Central memory CD4-positive, alpha-beta T cell (primary cell): ENCODE measurements at places on chromosomes 1 and 21.

DNA sequence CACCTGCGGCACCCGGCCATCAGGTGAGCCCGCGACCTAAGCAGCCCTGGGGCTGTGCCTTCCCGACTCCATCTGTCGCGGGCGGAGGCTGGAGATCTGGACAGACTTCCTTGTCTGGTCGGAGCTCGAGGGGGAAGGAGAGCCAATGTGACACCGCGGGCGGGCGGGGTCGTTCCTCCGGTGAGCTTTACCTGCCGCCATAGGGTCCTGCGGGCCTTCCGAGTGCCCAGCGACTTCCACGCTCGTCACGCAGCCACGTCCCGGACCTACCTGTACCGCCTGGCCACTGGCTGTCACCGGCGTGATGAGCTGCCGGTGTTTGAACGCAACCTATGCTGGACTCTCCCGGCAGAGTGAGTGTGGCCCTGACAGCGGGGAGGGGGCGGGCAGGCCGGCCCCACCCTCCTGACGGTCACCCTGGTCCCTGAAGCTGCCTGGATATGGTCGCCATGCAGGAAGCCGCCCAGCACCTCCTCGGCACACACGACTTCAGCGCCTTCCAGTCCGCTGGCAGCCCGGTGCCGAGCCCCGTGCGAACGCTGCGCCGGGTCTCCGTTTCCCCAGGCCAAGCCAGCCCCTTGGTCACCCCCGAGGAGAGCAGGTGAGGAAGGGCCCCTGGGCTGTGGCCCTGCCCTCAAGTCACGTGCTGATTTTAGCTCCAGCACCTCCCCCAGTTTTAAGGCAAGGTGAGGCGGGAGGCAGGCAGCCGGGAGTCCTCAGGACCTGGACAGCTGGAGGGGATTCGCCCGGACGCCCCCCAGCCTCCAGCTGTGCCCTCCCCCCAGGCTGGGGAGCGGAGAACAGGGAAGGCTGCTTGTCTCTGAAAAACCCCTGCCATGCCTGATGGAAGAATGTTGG is 1.1 kb downstream of the PUSL1 start:
- DNase-seq: peak; percentile 18

GRCh38 chr1:22508991-22509390 is 54.3 kb upstream of the EPHA8 start:
- DNase-seq: no peak

- DNase-seq: no peak
These were observed 23.5 kb downstream of the CYP4A22 start for GRCh38 chr1:47160716-47161115.

DNA sequence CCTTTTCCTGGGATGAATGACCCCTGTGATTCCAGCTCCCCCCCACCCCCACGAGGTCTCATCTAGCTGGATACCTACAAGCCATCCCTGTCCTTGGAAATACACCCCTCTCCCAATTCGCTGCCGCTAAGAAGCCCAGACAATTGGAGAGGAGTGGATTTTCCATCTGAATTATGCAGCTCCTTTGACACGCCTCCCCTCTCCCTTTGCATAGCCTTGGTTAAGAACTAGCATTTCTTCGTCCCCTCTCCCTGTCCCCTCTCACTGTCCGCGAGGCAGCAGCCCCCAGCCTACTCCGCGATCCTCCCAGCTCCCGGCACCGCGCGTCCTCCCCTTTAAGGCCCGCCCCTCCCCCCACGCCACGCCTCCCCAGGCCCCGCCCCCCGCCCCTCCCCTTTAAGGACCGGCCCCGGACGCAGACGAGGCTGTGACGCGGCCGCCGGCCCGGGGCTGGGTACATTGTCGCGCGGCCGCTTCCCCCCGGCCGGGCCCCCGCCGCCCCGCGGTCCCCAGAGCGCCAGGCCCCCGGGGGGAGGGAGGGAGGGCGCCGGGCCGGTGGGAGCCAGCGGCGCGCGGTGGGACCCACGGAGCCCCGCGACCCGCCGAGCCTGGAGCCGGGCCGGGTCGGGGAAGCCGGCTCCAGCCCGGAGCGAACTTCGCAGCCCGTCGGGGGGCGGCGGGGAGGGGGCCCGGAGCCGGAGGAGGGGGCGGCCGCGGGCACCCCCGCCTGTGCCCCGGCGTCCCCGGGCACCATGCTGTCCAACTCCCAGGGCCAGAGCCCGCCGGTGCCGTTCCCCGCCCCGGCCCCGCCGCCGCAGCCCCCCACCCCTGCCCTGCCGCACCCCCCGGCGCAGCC is at the start of gene MAPKAPK2:
Gene MAPKAPK2, plus strand, starts transcription at position 428 of the 856 bp plus-strand sequence. Its CDS starts 325 bp downstream, at position 753.
- peak; percentile 70 for DNase-seq

DNA sequence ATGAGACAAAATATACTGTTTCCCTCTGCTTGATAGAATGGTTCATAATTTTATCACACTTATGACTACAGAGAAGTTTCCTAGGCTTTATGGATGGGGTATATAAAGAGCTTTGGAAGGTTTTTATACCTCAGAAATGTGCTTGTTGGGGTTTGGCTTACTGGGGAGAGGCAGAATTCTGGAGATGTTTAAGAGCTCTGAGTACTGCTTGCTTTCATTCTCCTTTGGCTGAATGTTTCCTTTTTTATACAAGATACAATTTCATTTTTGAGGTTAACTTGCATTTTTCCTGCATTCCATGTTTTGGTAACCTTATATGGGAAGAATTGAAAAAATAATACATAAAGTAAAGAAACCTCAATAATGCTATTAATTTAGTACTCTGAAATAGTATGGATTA is 157.7 kb upstream of the COL11A1 start:
- DNase-seq: no peak

GRCh38 chr1:213457733-213458132 is 406.7 kb downstream of the RPS6KC1 start:
- no peak for DNase-seq

DNA sequence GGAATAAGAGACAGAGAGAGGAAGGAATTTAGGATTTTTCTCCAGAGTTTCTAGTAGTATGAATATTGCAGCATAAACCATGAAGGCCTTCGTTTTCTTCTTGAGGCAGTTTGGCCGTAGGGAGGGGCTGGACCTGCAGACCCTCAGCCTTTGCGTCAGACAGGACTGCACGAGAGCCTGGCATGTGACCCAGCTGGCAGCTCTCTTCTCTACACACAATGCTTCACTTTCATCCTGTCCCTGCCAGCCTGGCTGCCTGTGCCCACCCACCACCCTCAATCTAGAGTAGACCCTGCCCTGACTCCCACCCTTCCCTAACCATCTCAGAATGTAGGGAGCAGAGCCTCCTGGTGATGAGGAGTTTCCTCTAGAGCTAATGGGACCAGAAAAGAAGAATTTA is 1.6 kb downstream of the CA14 start:
- no peak for DNase-seq

DNA sequence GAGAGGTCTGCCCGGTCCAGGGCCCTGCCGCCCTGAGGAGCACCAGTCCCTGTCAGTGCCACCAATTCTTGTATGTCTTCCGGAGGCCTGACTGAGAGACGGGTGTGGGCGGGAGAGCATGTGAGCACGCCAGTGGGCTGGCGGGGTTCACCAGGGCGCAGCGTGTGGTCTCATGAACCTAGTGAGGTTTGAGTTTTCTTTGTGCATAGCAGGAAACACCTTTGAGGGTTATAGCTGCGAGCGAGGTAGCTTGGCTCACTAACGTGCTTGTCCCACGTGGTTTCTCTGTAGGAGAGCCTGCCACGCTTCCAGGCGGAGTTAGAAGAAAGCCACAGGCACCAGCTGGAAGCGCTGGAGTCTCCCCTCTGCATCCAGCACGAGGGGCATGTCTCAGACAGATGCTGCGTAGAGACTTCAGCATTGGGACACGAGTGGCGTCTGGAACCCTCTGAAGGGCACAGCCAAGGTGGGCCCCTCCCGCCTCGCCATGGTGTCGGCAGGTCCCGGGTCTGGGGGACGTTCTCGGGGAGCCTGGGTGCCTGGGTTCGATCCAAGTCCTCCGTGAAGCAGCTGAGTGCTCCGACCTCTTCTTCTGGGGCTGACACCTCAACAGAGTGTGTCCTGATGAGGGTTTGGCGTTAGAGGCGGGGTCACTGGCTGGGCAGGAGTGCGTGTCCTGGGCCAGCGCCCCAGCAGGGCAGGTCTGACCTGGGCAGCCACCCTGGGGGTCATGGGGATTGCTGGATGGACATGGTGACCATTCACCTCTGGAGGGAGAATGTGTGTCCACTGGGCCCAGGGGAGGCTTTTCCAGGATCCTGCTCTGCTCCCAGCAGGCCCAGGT is 31.4 kb downstream of the PCNT start:
- no peak for DNase-seq

GRCh38 chr1:101522486-101522885 is 285.7 kb downstream of the S1PR1 start:
- no peak for DNase-seq

- no peak for DNase-seq
These were observed 88.9 kb downstream of the CD58 start for GRCh38 chr1:116481934-116482333.

DNA sequence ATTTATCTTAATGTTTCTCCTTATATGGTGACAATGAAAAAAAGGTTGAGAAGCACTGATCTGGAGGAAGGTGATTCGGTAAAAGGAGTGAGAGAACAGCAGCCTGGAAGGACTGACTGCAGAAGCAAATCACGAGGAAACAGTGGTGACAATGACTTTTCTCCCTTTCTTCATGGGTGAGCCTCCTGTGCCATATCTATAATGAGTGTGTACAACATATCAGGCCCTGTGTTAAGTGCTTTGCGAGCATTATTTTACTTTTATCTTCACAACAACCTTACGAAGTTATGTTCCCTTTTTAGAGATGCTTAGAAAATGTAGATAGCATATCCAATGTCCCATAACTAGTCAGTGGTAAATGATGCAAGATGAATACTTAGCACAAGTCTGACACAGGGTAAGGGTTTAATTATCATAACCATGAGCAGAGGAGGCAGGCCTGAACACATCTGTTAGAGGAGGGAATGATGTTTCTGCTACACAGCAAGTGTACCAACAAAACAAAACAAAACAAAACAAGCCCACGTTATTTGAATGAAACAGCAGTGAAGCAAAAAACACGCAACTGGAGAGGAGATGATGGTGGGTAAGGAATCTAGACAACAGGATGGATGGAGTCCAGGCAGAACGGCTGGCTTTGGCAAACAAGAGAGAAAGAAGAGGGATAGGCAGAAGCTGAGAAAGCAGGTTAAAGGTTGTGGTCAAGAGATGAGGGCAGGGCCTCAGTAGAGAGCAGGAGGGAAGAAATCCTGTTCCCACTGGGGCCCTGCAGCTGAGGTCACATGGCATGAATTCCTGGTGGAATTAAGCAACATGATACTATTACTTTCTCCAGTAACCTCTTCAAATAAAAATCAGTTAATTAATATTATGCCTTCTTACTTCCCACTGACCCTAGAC is 29.6 kb downstream of the GNG12 start:
- DNase-seq: no peak

DNA sequence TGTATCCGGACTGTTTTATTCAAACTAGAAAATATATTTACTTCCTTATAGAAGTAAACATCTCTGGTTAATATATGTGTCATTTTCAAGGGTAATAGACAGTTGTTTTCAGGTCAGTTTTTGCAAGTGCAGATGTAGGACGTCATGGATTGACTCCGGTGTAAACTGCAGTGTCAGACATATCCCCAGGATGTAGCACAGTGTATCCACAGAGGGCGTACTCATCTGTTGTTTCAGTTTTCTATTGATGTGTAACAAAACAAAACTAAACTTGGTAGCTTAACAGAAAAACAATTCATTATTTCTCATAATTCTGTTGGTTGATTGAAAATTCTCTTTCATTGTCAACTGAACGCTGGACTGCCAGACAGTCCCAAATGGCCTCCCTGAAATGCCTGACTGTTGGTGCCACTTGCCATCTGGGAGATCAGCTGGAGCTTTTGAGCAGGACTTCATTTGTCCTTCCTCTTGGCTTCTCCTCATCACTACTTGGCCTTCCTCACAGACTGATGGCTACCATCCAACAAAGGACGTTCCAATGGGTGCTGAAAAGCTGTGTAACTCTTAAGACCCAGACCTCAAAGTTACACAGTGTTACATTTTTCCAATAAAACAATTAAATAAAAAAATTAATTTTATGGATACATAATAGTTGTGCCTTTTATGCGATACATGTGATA is 181.6 kb downstream of the NCAM2 start:
- DNase-seq: no peak

DNA sequence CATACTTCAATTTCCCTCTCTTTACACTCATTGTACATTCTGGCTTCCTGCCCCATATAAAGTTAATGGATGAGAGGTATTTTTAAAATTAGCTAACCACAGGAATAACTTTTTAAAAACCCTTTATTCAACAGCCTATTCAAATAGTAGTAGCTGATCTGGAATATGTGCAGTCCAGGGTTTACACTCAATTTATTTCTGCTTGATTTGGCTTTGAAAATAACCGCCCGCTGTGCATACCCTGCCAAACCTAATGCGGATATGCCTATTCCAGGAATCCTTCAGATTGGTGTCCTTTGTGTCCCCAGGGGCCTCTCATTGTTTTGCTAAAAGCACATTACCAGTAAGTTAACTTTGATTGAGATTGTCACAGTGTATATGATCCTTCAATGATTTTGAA is 1686.2 kb downstream of the PLA2G4A start:
- DNase-seq: no peak

- no peak for DNase-seq
These were observed 43.5 kb upstream of the SARS1 start for GRCh38 chr1:109170035-109170764.

DNA sequence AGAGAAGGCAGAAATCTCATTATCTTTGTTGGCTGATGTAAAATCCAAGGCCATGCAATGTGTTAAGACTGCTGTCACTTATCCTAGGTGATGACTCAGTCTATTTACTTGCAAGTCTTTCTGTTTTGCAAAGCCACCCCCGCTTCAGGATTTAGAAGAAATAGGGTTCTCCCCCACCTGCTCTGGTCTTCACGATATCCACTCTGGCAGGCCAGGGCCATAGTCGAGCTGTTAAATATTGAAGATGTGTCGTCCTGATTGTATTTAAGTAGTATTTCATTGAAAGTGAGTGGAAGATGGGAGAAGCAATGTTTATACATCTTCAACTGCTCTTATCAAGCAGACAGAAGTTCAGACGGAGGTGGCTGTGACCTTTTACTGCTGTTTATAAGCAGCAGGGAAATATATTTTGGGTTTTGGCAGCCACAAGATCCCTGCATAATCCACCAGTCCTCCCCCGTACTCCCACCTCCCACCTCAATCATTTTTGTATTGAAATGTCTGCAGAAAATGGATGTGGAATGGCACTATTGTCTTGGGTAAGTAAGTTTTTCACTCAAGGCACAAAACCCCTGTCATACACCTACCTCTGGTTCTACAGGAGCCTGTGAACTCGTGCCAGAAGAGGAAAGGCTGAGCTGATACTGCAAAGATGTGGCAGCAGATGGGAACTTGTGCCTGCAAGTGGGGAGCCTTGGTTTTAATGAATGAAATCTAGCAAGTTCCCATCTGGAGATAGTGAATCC is 117.4 kb downstream of the MRPS6 start:
- DNase-seq: no peak

- peak; percentile 40 for DNase-seq
These were observed 42.8 kb downstream of the ACP6 start for GRCh38 chr1:147627435-147628110.

DNA sequence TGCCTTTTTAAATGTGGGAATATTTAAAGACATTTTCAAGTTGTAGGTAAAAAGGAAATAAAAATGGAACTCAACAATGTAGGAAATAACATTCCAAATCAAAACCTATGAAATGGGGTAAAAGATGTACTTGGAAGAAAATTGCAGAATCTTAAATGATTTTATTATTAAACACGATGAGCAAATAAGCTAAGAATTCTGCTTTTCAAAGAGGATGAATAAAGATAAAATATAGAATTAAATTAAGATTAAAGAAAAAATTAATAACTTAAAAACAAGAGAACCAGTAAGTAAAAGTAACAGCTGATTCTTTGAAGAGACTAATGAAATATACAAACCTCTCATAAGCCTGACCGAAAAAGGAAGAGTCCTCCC is 74.0 kb downstream of the NPHP4 start:
- DNase-seq: no peak
